ENCODE measurements at places on chromosomes 3 and 15.

DNA sequence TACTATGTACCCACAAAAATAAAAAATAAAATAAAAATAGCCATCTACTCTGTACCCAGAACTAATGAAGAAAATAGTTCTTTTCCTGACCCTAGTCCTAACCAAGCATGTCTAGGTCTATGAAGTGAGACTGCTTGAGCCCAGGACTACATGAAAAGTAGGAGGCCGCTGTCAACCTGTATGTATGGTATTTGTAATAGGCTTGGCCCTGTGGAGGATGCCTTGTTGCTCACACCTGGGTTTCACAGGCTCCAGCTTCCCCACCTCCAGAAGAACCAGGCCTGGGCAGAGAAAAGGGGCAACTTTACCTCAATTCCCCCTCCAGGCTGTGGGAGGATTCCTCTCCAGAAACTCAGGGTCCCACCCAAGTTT is 6.8 kb upstream of the PKM start:
- no peak for DNase-seq

DNA sequence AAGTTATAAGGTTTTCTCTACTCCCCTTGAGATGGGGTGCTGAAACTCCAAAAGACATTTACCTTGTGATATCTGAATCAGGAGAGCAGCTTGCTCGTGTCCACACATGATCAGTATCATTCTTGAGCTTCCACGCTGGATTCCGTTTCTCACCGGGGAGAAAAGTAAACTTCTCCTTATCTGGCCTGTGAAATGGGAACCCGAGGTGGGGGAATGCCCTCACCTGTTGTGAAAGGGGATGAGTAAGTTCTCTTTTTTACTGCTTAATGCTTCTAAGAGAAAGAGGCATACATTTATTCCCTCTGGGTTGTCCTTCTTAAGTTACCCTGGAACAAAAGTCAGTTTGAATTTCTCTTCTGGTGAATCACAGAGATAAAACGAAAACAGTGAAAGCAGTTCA is 440.5 kb upstream of the ADAMTS9 start:
- DNase-seq = no peak

GRCh38 chr3:103767635-103768034 is 1332.8 kb downstream of the ZPLD1 start:
- DNase-seq = no peak

- DNase-seq = no peak
Measured at GRCh38 chr15:84598993-84599392, 1.8 kb upstream of the ZSCAN2 start.

GRCh38 chr3:119745942-119746341 is 36.0 kb upstream of the NR1I2 start:
- no peak for DNase-seq

DNA sequence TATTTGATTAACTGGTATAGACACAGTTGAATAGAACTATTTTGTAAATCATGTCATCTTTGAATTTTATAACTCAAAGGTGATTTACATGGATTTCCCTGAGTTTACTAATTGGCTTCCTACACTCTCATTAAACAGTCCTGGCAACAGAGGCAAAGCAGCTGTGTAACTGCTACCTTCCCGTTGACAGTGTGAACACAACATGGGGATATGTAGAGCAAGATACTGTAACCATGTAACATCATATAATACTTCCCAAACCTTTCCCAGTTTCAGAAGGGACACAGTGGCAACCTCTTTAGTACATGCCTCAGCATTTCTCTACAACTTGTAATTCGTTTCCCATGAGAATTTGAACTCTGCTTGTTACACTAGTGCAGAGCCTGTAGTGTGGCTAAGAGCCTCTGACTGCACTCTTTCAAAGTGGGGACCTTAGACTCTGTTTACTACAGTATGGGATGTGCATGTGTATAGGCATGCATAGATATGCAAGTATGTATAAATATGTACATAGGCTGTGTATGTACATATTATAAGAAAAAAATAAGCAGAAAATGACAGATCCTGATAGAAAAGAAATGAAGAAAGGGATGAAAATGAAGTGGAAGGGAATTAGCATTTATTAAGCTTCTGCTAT is 299.3 kb downstream of the SLC9A9 start:
- no peak for DNase-seq

- DNase-seq = no peak
Measured at GRCh38 chr3:122405015-122405414, 10.8 kb downstream of the WDR5B start.

- no peak for DNase-seq
Measured at GRCh38 chr3:98699132-98699531, 64.0 kb upstream of the ST3GAL6 start.
